ENCODE measurements at places on chromosomes 13 and 19. TPM values are rescaled to one million over a fixed set of nuclear protein-coding genes. Genes with fewer than 3 reads are reported as not detected.

DNA sequence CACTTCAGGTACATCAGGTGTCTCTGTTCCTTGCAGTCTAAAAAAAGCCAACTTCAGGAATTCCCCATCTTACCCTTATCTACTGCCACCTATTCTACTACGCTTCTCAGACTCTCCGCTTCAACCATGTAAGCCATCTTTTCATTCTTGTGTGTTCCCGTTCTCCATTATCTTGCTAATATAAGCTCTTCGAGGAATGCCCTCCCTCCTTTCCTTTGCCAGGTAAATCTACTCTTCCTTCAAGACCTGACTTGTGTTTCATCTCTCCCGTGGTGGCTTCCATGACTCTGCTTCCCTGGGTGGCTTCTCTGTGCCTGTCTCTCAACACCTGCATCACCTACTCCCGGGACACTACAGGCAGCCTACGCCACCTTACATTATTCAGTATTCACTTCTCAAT, 42.3 kb upstream of the MEDAG start:
- peaks cover 18% of the 10 kb centered on the region for H3K4me1 ChIP-seq
- no peaks in the 10 kb centered on the region for H3K36me3 ChIP-seq
- no peak overlapping the region for H3K4me3 ChIP-seq
- no peak for DNase-seq

Gene LGALS14
- polyA plus RNA-seq, result not detected

DNA sequence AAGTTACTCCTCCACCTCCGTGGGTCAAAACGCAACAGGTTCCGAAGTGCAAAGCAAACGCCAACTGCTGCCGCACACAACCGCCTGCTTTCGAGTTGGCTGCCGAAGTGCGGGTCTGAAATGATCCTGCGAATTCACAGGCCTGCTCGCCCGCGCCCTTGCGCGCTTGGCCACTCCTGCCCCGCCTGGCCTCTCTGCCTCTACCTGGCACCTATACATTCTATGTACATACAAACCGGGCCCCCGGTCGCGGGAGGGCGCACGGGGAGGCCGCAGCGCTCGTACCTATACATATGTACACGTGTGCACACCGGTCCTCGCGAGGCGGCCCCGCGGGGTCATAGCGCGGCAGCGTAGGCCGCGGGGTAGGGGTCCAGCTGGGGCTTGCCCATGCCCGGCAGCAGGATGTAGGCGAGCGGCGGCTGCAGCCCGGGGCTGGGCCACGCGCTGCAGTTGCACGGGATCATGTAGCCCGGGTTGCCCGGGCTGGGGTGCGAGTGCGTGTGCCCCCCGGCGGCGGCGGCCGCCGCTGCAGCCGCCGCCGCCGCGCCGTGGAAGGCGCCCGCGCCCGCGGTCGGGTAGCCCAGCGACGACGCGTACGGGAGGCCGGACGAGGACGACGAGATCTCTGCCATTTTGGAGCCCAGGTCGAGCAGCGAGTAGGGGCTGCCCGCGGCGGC, 1.3 kb downstream of the SOX21 start:
- DNase-seq, result no peak
- no peaks in the 10 kb centered on the region for H3K36me3 ChIP-seq
- H3K4me1 ChIP-seq, result peaks cover 5% of the 10 kb centered on the region
- no peak overlapping the region for H3K27ac ChIP-seq
- no peak overlapping the region for H3K4me3 ChIP-seq
- no peaks in the 10 kb centered on the region for H3K27me3 ChIP-seq

DNA sequence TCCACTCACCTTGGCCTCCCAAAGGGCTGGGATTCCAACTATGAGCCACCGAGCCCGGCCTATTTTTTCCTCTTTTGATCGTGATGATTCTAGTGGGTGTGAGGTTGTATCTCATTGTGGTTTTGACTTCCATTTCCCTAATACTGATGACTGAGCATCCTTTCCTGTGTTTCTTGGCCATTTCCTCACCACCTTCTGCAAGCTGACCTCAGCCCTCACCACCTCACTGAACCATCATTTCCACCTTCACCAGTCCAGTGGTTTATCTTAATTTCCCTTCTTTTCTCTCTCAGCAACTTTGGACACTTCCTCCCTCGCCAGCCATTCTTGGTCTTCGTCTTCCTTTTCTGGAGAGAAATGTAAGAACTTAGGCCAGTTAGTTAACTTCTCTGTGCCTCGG, 13.0 kb upstream of the BICRA start:
- DNase-seq, result no peak
- H3K27ac ChIP-seq, result no peak overlapping the region
- H3K4me1 ChIP-seq, result peaks cover 2% of the 10 kb centered on the region
- H3K4me3 ChIP-seq, result no peak overlapping the region

DNA sequence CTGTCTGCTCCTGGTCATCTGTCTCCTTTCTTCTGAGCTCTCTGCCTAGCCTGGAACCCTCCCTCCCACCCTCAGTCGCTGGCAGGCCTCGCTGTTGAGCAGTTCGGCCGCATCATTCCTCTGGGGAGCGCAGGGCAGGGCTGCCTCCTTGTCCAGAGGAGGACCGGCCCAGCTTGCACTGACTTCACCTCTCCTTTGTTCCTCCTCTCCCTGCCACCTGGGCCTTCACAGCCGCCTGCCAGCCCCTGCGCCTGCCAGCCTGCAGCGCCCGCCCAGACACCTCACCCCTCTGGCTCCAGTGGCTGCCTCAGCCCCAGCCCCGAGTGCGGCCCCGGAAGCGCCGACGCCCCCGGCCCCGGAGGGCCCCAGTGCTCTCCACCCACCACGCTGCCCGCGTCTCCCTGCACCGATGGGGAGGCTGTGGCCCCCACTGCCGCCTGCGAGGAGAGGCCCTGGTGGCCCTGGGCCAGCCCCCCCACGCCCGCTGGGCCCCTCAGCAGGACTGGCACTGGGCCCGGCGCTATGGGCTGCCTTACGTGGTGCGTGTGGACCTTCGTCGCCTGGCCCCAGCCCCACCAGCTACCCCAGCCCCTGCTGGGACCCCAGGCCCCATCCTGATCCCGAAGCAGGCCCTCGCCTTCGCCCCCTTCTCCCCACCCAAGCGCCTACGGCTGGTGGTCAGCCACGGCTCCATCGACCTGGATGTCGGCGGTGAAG, 7.2 kb downstream of the KMT5C start:
- H3K4me3 ChIP-seq, result no peak overlapping the region
- H3K27me3 ChIP-seq, result no peaks in the 10 kb centered on the region
- no peaks in the 10 kb centered on the region for H3K36me3 ChIP-seq
- H3K4me1 ChIP-seq, result no peaks in the 10 kb centered on the region

- H3K4me1 ChIP-seq, result peaks cover 10% of the 10 kb centered on the region
- H3K36me3 ChIP-seq, result no peaks in the 10 kb centered on the region
- H3K27me3 ChIP-seq, result no peaks in the 10 kb centered on the region
- DNase-seq, result no peak
- no peak overlapping the region for H3K4me3 ChIP-seq
Observed at GRCh38 chr13:41641961-41642360, 184.6 kb downstream of the RGCC start.

DNA sequence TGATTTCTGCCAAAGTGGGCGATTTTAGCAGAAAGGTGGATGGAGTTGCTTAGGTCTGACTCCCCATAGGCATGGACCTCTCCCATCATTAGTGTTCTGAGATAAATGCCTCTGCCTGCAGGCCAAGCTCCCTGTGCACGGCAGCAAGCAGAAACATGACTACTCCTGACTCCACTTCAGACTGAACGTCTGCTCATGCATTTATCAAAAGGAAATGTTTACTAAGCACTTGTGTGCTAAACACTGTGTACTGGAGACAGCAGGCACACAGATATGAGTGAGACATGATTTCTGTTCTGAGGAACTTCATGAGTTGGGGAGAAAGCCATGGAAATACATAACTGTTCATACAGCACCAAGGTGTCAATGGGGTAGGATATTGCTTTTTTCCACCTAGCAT, 149.6 kb downstream of the MIPEP start:
- DNase-seq, result no peak
- no peak overlapping the region for H3K4me3 ChIP-seq
- H3K27me3 ChIP-seq, result no peaks in the 10 kb centered on the region
- H3K27ac ChIP-seq, result no peak overlapping the region
- H3K36me3 ChIP-seq, result no peaks in the 10 kb centered on the region
- H3K4me1 ChIP-seq, result no peaks in the 10 kb centered on the region

Gene ALOX5AP
- 7.8 TPM for polyA plus RNA-seq

Gene SMIM17
- 0.22 TPM for polyA plus RNA-seq
